Stimulated activated CD8-positive, alpha-beta memory T cell treated with anti-CD3 and anti-CD28 coated beads, Interleukin-15, amount 100 ng/mL, for 24 hours (primary cell): ENCODE measurements at places on chromosomes 4 and X.

DNA sequence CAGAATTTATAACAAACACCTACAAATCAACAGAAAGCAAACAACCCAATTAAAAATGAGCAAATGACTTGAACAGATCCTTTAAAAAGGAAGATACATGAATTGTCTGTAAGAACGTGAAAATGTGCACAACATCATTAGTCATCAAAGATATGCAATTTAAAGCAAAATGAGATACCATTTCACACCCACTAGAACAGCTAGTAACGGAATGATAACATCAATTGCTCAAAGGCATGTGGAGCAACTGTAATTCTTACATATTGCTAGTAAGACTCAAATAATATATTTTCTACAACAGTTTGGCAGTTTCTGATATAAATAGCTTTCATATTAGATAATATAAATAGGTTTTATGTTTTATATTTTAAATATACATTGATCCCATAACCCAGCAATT, 82.5 kb downstream of the LCORL start:
- DNase-seq = no peak

GRCh38 chr4:136713140-136713539, 819.2 kb downstream of the PCDH18 start:
- DNase-seq = no peak

- no peak for DNase-seq
Observed at GRCh38 chrX:110170029-110170428, 147.9 kb downstream of the AMMECR1 start.

GRCh38 chr4:130154901-130155300, 1058.9 kb downstream of the C4orf33 start:
- DNase-seq = no peak

GRCh38 chr4:176013476-176014247, 52.0 kb upstream of the WDR17 start:
- no peak for DNase-seq

DNA sequence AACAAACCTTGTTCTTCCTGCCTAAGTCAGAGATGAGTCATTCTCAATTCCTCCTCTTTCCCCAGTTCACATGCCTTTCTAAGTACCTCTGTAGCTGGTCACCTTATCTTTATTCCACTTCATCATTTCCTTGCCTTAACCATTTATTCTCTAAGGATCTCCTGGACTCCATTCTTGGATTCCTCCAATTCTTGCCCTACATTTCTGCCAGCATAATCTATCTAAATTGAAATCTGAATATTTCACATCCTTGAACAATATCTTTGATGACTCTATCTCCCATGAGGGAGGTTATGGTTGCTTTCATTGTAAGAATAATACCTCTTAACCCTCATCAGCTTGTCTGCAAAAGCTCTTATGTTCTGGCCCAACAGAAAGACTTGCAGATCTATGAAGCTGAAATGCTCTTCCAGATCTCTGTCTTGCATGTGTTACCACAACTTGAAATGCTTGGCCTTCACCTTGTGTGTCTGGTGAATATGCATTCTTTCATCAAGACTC, 28.6 kb upstream of the PDE5A start:
- DNase-seq = no peak

GRCh38 chr4:79685542-79685941, 277.5 kb upstream of the GK2 start:
- DNase-seq = no peak

DNA sequence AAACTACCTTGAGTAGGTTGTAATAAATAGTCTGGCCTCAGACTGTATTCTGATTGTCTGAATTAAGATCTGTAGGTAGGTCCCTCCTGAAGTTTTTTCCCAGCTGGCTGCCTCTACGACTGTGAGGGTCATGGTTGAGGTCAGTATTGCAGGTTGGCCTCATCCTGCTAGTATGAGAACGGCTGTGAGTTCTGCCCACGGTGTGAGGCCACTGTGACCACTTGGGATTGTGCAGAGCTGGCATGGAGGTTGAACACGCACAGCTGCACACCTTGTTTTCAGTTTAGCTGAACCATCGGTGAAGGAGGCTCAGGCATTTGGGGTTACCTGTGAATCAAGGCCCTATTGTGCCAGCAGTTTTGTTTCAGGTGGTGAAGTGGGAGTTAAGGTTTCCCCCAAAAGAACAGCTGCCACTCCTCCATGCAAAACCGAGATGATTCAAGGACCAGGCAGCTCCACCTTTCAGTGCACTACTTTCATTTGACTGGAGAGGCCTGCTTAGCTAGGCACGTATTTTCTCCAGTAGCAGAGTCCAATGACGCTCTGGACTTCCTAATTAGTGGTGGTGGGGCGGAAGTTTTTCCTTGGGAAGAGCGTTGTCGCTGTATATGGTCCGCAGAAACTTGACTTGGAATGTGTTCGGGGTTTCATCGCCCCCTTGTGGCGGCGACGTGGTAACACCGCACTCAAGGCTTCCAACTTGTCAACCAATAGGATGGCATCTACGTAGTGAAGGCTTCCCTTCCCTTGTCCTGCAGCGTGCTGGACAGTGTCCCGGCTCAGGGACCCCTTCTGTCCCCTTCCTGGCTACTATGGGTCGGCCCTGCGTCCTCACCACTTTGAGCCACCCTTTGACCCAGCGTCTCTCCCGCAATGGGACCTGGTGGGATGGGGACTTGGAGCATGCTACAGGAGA, 13.8 kb downstream of the CMC4 start:
- DNase-seq = no peak

DNA sequence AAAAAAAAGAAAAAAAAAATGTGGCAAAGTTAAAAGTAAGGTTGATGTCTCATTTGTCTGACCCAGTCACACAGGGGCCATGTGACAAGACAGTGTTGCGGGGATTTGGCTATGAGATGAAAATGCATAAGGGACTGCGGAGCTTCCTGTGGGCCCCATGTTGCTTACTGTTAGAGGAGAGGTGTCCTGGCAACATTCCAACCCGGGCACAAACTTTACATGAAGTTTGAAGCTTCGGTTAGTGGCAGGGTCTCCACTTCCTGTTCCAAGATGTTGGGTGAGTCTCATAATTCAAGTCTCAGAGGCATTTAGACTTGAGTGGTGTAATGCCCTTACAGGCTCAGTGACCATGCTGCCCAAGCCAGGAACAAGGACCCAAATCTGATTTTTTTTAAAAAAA, 111.3 kb downstream of the MAML3 start:
- no peak for DNase-seq

DNA sequence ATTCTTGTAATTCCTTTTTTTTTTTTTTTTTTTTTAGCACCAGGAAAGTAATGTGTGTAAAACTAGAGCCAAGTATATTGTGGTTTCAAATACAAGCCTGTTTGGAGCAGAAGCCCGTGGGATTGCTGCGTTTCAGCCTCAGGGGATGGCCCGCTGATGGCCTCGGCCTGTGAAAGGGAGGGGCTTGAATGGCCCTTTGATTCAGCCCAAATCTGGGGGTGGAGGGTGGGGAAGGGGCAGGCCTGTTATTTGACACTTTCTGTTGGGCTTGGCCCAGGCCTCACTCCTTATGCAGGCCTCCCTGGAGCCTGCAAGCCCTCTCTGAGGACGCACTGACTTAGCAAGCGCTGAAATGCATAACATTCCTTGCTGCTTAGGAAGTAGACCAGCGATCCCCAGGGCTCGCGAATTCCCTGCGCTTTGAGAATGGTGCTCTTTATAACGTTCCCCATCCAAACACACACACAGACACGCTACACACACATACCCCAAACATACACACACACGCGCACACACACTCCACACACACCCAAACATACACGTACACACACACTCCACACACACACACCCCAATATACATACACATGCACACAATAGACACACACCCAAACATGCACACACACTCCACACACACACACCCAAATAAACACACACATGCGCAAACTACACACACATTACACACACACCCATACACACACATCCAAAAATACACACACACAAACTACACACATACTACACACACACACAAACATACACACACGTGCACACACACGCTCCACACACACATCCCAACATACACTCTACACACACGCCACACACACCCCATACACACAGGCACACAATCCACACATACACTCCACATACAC, 29.6 kb downstream of the TLR10 start:
- no peak for DNase-seq

DNA sequence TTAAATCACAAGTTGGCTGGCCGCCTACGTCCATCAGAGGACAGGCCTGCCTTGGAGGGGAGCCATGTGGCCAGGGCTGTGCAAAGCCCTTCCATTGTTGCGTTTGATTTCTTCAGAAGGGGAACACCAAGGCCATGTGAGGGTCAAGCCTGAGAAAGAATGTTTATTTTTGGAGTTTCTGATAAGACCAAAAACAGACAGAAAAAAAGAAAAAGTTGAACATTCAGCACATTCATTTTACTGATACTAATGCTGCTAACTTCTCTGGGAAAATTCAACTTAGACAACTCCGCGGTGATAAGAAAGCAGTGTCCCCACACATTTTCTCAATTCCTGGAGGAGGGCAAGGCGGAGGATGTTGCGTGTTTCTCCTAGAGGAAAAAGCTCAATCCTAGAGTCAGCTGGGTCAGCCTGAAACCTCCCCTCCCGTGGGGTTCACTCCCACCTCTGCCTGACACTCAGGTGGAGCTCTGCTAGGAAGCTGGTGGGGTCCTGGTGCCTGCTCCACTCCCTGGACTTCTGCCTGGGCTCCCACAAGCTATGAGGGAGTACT, 63.5 kb downstream of the ANAPC4 start:
- DNase-seq = no peak
